Central memory CD4-positive, alpha-beta T cell (primary cell): ENCODE measurements at places on chromosomes 16 and 17.
A peak's percentile ranks its signal among the peaks of the same experiment; 100 is the strongest.

DNA sequence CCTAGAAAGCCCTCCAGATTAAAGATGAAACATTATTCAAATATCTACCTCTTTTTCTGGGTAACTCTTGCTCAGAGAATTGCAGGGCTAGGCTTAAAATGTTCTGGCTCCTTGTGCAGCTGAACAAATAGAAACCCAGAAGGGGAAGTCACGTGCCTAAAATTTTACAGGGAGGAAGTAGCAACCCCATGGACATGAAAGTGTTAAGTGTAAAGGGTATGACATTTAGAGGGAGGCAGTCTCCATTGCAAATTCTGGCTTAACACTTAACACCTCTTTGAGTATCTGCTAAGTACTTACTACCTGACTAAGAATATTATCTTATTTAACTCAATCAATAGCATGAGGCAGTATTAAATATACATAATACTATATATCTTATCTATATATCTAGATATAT lies 376.1 kb upstream of the ERCC4 start:
- DNase-seq, result no peak

- no peak for DNase-seq
Measured at GRCh38 chr16:30760577-30761426, 1.1 kb downstream of the CFAP119 start.

DNA sequence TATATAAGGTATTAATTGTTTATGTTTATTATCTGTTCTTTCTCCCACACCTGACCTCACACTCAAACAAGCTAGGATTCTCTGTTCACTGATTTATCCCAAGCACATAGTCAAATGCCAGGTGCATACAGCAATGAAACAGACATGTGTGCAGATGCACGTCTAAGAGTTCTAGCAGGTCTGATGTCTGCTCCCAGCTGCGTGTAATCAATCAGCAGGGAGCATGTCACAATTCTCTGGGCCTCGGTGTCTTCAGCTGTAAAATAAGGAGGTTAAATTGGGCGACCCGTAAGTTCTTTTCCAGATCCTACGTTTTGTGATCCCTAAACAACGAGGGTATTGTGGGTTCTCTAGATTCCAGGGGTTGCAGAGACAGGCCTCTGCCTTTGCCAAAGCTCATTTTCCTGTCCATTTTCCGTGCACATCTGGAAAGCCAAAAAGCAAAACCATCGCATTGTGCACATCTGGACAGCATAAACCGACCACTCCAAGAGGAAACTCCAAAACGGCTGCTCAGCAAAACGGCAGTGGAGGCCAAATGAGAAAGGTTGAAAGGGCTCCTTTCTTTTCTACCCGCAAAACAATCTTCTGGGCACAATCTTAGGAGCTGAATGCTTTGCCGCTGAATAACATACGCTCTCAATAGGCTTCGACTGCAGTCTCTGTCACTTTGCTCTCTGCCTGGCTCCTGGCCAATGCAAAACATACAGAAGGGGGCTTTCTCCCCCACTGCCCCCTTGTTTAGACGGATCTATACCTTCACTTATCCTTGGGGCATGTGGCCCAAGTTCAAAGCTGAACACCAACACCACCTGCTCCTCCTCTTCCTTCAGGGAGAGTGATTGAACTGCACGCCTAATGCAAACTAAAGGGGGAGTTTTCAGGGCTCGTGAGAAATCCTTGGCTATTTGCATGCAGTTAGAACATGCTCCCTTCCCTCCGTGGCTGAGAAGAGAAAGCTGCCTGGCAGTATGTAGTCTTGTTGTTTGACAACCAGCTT lies 426.3 kb downstream of the SLC39A11 start:
- no peak for DNase-seq

DNA sequence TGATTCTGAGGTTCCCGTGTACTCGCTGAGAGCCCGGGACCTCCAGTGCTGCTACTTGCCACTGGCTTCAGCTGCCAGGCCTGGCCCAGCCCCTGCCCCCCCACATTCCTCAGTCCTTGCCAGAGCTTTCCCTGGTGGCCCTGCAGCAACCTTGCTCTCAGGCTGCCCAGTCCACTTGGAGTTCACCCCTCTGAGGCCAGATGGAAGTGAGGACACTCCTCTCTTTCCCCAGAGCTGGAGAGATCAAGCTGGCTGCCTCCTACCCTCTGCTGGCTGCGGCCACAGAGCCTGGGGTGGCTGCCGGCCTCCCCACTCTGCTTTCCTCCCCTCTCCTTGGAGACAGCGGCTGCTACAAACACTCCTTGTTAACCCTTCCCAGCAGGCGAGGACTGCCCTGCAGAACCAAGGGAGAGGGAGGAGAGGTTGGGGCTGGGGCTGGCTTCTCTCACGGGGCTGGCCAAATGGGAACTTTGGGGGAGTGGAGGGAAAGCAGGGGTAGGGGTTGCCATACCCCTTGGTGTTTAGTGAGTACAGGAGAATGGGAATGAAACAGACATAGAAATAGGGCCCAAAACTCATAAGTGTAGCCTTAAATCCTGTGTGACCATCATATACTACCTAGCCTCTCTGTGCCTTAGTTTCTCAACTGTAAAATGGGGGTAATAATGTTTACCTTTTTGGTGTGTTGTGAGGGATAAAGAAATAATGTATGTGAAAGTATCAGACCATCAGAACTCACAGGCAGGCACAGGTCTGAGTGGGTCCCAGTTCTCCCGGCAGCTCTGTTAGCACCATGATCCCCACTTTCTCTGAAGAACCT lies at the start of gene GAS2L2:
TSS of gene GAS2L2 (minus strand) at position 295 of the 820 bp plus-strand sequence. CDS start 389 bp downstream, outside the sequence.
- DNase-seq, result no peak

GRCh38 chr16:12043953-12044352 lies 67.4 kb downstream of the SNX29 start:
- DNase-seq, result no peak

DNA sequence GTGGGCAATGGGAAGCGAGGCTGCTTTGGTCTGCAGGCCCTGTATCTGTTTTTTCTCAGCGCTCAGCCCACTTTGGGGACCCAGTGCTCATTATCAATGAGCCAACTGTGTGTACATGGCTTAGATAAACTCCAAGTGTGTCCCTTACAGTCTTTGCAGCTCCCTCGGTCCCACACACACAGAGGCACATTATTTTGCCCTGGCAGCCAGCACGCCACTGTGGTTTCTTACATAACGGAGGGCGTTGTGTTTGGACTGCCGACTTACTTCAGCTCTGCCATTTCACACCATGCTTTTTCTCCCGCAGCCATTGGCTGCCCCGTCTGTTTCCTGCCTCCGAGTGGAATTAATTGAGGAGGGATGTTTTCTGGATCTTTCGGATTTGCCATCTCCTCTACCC lies 56.5 kb upstream of the CLEC18A start:
- no peak for DNase-seq

GRCh38 chr16:4682616-4683254 lies 10.6 kb upstream of the NUDT16L1 start:
- DNase-seq, result no peak

GRCh38 chr16:28596115-28596630 lies 677 bp downstream of the SULT1A2 start:
- DNase-seq, result no peak

DNA sequence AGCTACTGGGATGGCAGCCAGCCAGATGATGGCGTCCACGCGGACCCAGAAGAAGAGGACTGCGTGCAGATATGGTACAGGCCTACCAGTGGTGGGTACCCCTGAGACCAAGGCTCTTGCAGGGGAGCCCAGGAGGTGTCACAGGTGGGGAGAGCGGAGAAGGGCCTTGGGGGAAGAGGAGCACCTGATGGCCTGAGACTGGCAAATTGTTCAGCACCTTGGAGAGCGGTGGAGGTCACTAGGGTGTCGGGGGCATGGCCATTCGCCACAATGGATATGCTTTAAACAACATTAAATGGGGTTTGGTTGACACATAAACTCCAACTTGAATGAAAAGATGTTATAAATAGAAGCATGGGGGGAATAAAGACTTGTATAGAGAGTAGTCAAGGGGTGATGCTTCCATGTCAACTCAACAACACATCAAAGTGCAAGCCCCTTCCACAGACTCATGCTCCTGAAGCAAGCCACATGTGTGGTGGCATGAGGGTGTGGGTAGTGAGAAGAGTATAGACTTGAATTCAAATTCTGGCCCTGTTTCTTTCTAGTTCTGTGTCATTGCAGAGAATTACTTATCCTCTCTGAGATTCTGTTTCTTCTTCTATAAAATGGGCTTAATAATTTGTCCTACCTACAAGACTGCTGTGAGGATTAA lies 22.2 kb downstream of the CLEC19A start:
- DNase-seq, result no peak

GRCh38 chr16:67645397-67646121 lies 615 bp downstream of the CARMIL2 start:
- DNase-seq, result no peak

GRCh38 chr17:78723001-78723796 lies 58.9 kb downstream of the CYTH1 start:
- DNase-seq, result no peak

DNA sequence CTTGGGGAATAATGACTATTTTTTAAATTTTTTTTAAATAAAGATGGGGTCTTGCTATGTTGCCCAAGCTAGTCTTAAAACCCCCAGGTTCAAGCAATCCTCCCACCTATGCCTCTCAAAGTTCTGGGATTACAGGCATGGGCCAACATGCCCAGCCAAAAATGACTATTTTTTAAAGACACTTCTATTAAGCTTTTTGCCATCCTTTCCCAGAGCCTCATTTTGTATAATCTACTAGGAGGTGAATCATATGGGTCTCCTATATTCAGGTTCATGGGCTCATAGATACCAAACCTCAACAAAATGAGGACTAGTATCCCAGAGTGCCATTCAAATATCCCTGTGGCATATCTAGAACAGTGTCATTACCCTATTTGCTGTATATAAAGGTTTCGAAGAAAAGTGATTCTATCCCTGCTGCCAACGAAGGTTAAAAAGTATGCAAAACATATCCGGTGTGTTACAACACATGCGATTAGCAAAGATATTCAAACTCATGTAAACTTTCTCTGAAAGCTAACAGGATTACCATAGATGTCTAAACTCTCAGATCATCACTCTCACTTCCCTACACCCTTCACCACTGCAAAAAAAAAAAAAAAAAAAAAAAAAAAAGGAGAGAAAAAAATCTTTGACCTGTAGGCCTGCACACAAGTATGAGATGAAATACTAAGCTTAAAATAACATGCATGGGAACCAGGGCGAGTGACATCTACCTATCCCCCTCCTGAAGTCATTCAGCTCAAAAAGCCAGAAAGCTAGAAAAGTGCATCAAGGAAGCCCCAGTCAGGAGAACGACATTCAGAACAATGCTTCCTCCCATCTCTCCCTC lies 23.5 kb downstream of the XPO6 start:
- no peak for DNase-seq

GRCh38 chr17:48546137-48546923 lies 1.4 kb upstream of the HOXB2 start:
- no peak for DNase-seq

GRCh38 chr17:12794919-12795532 lies 5.7 kb downstream of the ARHGAP44 start:
- no peak for DNase-seq

DNA sequence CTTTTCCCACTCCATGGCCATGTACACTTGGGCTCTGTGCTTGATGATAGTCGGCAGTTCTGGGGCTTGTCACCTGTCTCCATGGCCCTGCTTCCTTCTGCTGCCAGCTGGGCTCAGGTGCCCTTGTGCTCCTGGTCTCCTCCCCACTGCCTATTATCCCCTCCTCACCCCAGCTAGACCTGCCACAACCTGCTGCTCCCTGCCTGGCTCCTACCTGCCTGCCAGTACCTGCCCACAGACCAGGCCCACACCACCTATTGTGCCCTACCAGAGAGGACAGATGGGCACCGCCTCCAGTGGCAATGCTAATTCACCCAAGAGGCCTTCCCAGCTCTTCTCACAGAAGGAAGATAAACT lies 538 bp upstream of the RAPGEFL1 start:
- no peak for DNase-seq

- DNase-seq, result no peak
Measured at GRCh38 chr16:4498546-4499195, 22.5 kb downstream of the HMOX2 start.

DNA sequence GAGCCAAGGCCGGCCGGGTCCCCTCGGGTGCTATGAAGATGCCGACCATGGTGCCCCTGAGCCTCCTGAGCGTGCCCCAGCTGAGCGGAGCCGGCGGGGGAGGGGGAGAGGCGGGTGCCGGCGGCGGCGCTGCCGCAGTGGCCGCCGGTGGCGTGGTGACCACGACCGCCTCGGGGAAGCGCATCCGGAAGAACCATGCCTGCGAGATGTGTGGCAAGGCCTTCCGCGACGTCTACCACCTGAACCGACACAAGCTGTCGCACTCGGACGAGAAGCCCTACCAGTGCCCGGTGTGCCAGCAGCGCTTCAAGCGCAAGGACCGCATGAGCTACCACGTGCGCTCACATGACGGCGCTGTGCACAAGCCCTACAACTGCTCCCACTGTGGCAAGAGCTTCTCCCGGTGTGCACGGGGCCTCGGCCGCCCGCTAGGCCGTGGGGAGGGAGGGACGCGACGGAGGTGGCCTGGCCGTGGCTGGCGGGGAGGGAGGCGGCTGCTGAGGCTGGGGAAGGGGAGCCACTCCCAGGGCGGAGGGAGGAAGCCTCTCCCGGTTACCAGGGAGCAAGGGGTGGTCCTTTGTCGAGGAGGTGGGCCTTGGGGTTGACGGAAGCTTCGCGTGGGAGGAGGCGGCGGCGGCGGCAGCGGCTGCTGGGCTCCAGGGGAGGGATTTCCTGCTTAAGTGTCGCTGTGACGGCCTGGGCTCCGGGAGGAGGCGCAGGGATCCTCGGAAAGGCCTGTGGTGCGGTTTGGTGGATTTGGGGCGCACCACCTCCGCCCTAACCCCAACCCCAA lies 1.3 kb downstream of the MAZ start:
- DNase-seq, result peak; percentile 92

- DNase-seq, result no peak
Measured at GRCh38 chr17:49924116-49924515, 44.9 kb upstream of the DLX4 start.

DNA sequence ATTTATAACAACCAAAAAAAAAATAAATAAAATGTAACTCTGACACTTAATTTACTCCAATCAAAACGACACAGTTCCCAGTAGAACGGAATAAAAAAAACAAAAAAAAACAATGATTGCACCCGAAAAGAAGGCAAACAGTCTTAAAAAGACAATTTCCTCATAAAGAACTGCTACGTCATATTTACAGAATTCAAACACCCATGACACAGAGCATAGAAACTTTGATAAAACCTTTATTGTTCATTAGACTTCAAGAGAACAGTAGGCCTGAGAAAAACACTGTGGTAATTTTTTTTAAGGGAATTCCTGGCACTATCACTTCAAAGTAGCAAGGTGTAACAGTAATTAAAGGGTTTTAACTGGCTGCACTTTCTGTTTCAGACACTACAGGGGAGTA lies 26.1 kb downstream of the FAM222B start:
- no peak for DNase-seq

- DNase-seq, result no peak
Measured at GRCh38 chr16:85690469-85691064, 1.8 kb upstream of the GINS2 start.

DNA sequence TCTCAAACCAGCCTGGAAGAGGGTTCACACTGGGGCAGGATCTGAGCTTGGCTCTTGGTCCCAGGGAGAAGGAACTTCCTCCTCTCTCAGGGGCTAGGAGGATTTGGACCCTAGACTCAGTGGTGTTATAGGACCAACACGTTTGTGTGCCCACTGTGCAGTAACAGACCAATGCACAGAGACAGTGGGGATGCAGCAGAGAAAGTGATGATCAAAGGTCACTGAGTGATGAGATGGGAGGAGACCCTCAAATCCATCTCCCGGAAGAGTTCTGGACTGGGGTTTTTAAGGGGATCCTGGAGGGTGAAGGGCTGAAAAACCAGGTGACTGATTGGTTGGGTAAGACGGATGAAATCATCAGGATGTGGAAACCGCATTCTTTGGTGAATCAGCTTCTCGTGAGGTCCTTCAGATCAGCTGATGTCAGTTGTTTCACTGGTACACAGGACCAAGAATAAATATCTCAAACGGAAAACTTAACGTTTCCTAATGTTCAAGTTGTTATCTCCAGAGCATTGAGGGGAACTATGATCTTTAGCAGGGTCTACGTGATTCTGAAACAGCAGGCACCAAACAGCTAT lies 3.3 kb upstream of the VAC14 start:
- DNase-seq, result no peak
